Endothelial cell (in vitro differentiated cells): ENCODE measurements at places on chromosomes 1 and 21.

- no peak overlapping the region for H3K27ac ChIP-seq
- H3K4me3 ChIP-seq = no peak overlapping the region
- H3K4me1 ChIP-seq = no peaks in the 10 kb centered on the region
- H3K27me3 ChIP-seq = no peaks in the 10 kb centered on the region
- no peaks in the 10 kb centered on the region for H3K36me3 ChIP-seq
Observed at GRCh38 chr1:67211589-67212563, 45.6 kb downstream of the IL23R start.

DNA sequence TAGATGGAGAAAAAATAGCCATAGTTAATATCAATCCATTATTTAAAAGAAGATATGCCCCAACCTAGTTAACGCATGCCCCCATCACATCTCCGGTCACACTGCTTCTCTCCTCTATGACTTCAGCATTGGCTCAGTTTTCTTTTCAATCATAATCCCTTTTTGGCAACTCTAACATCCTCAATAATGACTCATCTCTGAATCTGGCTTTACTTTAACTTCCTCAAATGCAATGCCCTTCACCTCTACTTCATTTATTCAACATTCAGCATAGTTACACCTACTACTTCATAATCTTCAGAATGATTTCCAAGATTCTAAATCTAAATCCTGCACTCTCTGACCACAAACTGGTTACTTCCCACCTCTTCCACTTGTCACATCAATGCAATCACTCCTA is 417.3 kb downstream of the USH2A start:
- no peak for DNase-seq
- no peak overlapping the region for H3K27ac ChIP-seq
- H3K27me3 ChIP-seq = peaks cover 2% of the 10 kb centered on the region
- no peak overlapping the region for H3K4me3 ChIP-seq
- H3K4me1 ChIP-seq = no peaks in the 10 kb centered on the region

DNA sequence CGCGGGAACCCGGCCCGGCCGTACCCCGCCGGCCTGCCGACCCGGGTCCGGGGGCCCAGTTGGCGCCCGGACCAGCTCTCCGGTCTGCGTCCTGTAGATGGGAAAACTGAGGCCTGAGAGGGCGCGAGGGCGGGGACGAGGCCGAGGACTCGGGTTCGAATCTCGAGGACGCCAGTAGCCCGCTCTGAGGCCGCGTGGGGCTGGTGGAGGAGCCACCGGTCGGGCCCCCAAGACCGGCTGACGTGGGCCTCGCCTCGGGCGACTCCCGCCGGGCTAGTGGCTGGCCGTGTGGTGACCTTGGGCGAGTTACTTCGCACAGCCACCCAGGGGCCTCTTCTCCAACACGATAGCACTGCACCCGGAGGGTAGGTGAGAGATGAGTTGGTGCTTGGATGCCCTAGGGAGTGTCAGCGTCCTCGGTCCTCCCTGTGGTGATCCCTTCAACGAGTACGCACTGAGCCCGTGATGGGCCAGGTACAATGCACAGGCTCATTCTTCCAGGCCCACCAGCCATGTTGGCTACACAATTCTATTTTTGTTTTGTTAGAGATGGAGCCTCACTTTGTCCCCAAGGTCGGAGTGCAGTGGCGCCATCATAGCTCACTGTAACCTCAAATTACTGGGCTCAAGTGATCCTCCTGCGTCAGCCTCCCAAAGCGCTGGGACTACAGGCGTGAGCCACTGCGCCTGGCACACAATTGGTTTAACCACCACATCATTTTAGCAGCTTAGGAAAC is 404 bp upstream of the SCMH1 start:
- DNase-seq = no peak
- H3K4me3 ChIP-seq = peak overlapping the region; percentile 91
- peak overlapping the region; percentile 79 for H3K27ac ChIP-seq
- H3K4me1 ChIP-seq = peaks cover 33% of the 10 kb centered on the region

DNA sequence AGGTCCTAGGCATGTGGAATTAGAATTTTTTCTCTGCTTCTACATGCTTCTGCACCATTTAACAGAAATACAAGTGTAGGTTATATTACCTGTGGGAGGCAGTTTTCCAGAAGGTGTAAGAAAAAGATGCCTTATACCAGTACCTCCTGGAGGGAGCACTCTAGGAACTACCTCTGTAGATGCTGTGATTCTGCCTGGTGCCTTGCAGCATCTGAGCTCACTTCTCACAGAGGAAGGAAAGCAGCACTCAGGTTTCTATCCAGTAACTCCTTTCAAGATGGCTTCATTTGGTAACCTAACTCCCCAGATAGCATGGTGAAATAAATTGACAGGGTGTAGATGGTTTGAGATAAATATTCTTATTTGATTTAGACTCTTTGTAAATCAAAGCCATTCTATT is 50.3 kb downstream of the GIPC2 start:
- H3K36me3 ChIP-seq = no peaks in the 10 kb centered on the region
- no peak for DNase-seq
- H3K27me3 ChIP-seq = peaks cover 2% of the 10 kb centered on the region
- H3K4me1 ChIP-seq = peaks cover 11% of the 10 kb centered on the region
- H3K27ac ChIP-seq = no peak overlapping the region

DNA sequence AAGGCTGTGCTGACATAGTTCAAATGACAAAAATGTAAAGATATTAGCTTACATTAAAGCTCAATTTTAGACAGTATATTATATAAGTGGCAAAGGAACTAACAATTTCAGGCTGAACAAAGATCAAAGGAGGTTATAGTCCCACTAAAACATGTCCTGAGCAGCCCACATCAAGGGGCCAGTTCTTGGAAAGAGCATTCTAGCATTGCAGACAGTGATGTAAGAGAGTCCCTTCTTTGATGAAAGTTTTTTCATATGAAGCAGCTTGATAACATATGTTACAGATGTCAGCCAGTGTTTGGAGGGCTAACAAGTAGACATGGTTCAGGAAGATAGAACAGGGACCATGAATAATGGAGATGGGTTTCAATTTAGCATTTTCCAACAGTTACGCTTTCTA is 301.7 kb downstream of the NTNG1 start:
- H3K4me3 ChIP-seq = no peak overlapping the region
- no peaks in the 10 kb centered on the region for H3K36me3 ChIP-seq
- peaks cover 2% of the 10 kb centered on the region for H3K27me3 ChIP-seq
- H3K27ac ChIP-seq = no peak overlapping the region
- H3K4me1 ChIP-seq = no peaks in the 10 kb centered on the region

GRCh38 chr1:217469983-217470382 is 160.9 kb downstream of the GPATCH2 start:
- H3K27ac ChIP-seq = no peak overlapping the region
- H3K27me3 ChIP-seq = no peaks in the 10 kb centered on the region
- H3K4me3 ChIP-seq = no peak overlapping the region

- H3K4me1 ChIP-seq = peaks cover 11% of the 10 kb centered on the region
- peaks cover 6% of the 10 kb centered on the region for H3K27me3 ChIP-seq
- H3K27ac ChIP-seq = no peak overlapping the region
- DNase-seq = no peak
- H3K4me3 ChIP-seq = no peak overlapping the region
- peaks cover 4% of the 10 kb centered on the region for H3K36me3 ChIP-seq
Observed at GRCh38 chr1:53678507-53678906, 60.5 kb downstream of the GLIS1 start.

DNA sequence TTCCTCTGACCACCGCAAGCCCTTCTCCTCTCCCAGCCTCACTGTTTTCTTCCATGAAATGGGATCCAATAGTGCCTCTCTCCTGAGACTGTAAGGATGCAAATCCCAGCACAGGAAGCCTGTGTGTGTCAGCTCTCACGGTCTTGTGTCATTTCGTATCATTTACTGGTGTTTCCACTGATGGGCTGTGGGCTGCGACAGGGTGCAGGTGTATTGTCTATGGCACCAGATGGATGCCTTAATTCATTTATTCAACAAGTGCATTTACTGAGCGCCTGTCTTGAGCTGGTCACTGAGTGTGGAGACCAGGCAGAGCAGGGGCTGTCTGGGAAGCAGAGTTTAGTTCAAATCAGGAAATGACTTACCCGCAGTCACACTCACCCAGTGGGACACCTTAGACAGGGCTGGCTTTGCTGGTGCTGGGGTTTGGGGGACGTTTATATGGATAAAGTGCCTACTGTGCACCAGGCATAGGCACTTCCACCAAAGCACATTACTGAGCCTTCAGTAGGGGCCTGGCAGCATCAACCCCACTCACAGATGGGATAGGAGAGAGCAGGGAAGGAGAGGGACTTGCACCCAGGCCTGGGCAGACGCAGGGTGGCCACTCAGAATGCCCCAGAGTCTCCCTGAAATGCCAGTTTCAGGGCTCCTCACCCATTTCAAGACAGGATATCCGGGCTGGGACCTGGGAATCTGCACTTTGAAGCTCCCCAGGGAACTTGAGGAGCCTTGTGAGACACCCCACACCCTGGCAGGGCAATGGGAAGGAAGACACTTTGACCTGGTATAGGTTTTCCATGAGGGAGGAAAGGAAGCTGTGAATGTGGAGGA is 398.9 kb downstream of the MATN1 start:
- H3K4me3 ChIP-seq = no peak overlapping the region
- no peaks in the 10 kb centered on the region for H3K27me3 ChIP-seq
- no peaks in the 10 kb centered on the region for H3K4me1 ChIP-seq
- no peaks in the 10 kb centered on the region for H3K36me3 ChIP-seq
- DNase-seq = no peak

DNA sequence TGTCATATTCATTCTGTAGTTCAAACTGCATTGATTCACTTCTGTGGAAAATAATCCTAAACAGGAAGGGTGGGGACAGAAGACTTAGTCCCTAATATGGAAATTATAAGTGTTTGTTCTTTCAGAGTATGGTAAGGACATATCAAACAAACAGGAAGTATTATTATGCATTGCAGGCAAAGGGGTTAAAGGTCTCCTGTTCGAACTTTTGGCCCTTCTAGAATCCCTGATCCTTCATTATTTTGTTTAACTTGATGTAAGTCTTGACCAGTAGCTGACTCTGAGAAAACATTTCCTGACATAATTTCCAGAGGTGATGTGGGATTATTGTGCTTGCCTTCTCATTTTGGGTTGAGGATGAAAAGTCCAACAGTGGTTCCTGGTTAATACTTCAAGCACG is 215.4 kb upstream of the ADGRL2 start:
- H3K27me3 ChIP-seq = no peaks in the 10 kb centered on the region
- H3K36me3 ChIP-seq = no peaks in the 10 kb centered on the region
- no peak overlapping the region for H3K4me3 ChIP-seq
- H3K27ac ChIP-seq = no peak overlapping the region

DNA sequence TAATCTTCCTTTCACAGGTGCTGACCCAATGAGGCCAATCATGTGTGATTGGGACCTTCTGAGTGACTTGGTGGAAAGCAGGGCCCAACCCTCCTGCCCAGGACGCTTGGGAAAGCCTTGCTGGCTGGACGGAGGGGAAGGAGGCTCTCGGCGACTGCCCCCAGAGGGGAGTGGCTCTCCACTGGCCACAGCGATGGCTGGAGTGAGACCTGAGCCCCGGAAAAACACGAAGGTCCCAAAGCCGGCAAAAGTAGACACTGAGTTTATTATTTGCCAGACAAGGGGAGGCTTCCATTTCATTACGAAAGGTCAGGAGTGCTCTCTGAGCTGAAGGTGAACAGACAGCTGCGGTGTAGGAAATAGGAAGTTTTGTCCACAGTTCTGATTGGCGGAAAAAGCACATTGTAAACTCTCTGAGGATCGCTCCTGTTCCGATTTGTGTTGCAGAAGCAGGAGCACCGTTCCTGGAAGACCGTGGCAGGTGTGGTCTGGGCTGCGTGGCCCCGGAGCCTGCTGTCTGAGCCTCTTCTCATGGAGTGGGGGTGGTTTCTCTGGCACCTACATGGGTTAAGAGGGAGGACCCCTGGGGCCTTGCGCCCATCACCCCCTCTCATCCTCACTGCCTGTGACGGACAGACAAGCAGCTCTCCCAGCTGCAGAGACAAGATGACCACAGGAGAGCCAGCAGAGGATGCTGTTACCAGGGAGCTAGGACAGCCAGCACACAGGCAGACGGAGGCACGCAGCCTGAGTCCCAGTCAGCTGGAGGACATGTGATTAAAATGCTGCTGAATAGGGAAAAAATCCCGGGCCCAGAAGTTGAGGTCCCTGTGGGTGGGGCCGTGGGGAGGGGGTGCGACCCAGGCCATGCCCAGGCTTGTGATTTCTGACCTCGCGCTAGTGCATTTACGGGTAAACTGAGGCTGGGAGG is 41.5 kb downstream of the KRTAP10-1 start:
- H3K27me3 ChIP-seq = no peaks in the 10 kb centered on the region
- no peak for DNase-seq
- no peak overlapping the region for H3K4me3 ChIP-seq
- no peaks in the 10 kb centered on the region for H3K36me3 ChIP-seq
- H3K27ac ChIP-seq = no peak overlapping the region

DNA sequence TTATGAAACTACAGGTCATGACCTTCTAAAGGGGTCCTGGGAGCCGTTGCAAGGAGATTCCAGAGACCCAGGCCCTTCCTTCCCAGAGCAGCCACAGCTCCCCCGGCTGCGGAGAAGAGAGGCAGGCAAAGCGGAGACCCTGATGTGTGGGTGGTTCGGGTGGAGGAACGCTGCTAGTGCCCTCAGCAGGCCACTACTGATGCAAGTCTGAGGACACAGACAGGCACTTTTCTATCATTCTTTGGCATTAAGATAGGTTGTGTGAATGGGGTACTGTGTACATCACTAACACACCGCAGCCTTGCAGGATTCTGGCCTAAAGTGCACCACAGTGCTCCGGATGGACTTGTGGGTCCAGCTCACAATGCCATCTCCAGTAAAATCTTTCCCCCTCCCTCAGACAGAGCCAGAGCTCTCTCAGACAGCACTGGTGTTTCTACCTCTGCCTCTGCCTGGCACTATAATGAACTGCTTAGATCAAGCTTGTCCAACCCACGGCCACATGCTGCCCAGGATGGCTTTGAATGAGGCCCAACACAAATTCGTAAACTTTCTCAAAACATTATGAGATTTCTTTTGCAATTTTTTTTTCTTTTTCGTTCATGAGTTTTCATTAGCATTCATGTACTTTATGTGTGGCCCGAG is 121.4 kb downstream of the TGFBR3 start:
- H3K4me1 ChIP-seq = peaks cover 9% of the 10 kb centered on the region
- peaks cover 6% of the 10 kb centered on the region for H3K27me3 ChIP-seq
- DNase-seq = peak; percentile 15
- peaks cover 11% of the 10 kb centered on the region for H3K36me3 ChIP-seq

DNA sequence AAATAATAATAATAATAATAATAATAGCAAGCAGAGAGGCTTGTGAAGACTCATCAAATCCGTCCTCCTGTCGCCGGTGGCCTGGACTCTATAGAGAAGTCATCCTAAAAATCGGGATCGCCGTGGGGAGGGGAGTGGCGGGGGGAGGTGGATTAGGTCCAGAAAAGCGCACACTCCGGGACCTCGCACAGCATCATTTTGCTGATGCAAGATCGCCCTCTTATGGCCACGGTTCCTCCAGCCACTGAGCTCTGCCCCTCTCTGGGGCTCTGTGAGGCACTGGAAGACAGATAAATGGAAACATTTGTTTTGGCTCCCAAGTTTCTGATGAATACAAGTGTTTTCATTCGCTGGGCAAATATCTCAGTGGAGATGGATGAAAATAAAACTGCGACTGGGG is 612.0 kb downstream of the MATN1 start:
- no peak overlapping the region for H3K27ac ChIP-seq
- peak; percentile 66 for DNase-seq
- no peak overlapping the region for H3K4me3 ChIP-seq
- peaks cover 3% of the 10 kb centered on the region for H3K27me3 ChIP-seq
- no peaks in the 10 kb centered on the region for H3K4me1 ChIP-seq
- no peaks in the 10 kb centered on the region for H3K36me3 ChIP-seq
